ENCODE measurements at places on chromosomes 1 and 21. TPM values are rescaled to one million over a fixed set of nuclear protein-coding genes. Genes with fewer than 3 reads are reported as not detected.

- no peaks in the 10 kb centered on the region for H3K27me3 ChIP-seq
- no peak overlapping the region for H3K4me3 ChIP-seq
- no peak overlapping the region for H3K27ac ChIP-seq
- H3K36me3 ChIP-seq: no peaks in the 10 kb centered on the region
Observed at GRCh38 chr1:192126030-192126619, 32.1 kb upstream of the RGS18 start.

GRCh38 chr1:47751996-47752451, 245.2 kb downstream of the TRABD2B start:
- H3K4me3 ChIP-seq: no peak overlapping the region
- H3K27ac ChIP-seq: no peak overlapping the region
- H3K4me1 ChIP-seq: peaks cover 5% of the 10 kb centered on the region
- no peaks in the 10 kb centered on the region for H3K27me3 ChIP-seq

DNA sequence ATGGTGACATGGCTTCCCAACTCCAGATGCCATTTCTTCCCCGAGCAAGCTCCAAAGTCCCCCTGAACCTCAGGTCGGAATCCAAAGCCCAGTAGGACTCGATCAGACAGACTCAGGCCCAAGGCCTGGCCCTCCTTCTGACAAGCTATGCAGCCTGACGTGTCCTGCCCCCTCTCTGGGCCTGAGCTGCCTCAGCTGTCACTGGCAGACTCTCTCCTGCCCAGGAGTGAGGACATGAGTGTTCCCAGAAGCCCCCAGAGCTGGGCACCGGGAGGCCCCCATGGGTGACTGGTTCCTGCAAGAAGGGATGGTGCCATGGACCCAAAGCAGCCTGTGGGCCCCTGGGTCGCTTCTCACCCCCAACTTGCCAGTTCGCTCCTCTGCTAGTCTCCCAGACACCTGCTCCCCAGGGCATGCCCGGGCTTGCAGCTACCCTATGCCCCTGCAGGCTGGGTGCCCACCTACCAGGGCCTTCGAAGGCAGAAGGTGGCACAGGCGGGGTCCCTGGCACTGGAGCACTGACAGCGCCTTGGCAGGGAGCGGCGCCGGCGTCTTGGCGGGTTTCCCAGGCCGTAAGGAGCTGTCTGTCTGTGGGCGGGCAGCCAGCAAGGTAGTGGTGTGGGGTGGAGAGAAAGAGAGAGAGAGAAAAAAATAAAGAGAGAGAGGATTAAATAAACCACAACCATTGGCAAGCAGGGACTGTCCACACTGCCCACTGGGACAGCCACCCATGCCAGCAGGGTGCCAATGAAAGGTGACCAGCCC, 2.3 kb downstream of the EDN2 start:
- H3K36me3 ChIP-seq: no peaks in the 10 kb centered on the region
- peak; percentile 66 for DNase-seq
- no peak overlapping the region for H3K27ac ChIP-seq
- H3K4me1 ChIP-seq: peaks cover 20% of the 10 kb centered on the region
- H3K4me3 ChIP-seq: no peak overlapping the region
- H3K27me3 ChIP-seq: no peaks in the 10 kb centered on the region

DNA sequence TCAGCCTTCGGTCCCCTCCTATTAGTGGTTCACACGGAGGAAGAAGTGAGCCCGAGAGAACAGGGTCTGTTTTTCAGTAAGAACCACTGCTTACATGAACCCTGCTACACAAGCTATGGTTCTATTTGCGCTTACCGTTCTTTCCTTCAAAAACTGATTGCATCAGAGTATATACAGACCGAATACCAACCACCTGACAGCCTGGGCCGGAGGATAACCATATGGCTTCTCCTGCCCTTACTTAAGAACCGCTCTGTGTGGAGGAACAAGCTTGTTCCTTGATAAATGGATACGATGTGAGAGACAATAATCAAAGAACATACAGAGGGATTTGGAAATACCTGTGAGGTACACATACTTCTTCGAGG, 1.1 kb upstream of the KCNT2 start:
- H3K27me3 ChIP-seq: no peaks in the 10 kb centered on the region
- no peak for DNase-seq
- H3K36me3 ChIP-seq: no peaks in the 10 kb centered on the region
- no peak overlapping the region for H3K4me3 ChIP-seq

- H3K27me3 ChIP-seq: peaks cover 7% of the 10 kb centered on the region
- H3K36me3 ChIP-seq: peaks cover 11% of the 10 kb centered on the region
- H3K4me1 ChIP-seq: peaks cover 5% of the 10 kb centered on the region
- DNase-seq: peak; percentile 32
Observed at GRCh38 chr1:241518476-241519307, 863 bp downstream of the FH start.

- peak overlapping the region; percentile 92 for H3K27ac ChIP-seq
- H3K27me3 ChIP-seq: no peaks in the 10 kb centered on the region
- DNase-seq: no peak
- H3K4me1 ChIP-seq: peaks cover 15% of the 10 kb centered on the region
Observed at GRCh38 chr1:156508955-156509234, 8.3 kb upstream of the MEF2D start.

DNA sequence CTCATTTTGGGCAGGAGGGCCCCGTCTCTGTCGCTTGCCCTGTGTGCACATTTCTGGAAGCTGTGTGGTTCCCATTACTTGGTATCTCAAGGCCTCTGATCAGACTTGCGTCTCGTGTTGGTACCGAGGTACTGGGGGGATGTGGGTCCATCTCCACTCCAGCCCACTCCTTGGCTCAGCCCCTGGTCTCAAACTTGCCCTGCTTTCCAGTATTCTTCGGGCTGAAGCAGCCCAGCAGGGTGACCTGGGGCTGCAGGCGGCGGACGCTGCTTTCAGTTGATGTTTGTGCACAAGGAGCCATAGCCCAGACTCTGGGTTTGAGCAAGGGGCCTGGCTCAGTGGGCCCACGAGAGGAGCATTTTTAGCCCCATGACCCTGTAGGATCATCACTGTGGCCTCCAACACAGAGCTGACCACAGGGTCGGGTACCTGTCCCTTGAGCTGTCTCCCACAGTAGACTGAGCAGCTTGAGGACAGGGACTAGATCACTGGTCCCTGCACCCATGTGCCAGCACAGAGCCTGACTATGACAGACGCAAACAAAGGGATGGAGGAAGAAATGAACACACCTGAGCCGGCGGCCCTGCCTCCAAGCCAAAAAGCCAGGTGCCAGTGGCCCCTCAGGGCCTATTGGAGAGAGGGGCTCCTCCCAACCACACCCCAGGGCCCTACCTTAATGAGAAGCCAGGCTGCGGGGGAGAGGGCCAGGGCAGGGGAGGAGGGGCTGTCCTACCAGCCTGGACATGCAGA, 46.8 kb downstream of the CHD5 start:
- no peaks in the 10 kb centered on the region for H3K4me1 ChIP-seq
- no peaks in the 10 kb centered on the region for H3K27me3 ChIP-seq
- no peaks in the 10 kb centered on the region for H3K36me3 ChIP-seq
- H3K27ac ChIP-seq: no peak overlapping the region
- DNase-seq: no peak

DNA sequence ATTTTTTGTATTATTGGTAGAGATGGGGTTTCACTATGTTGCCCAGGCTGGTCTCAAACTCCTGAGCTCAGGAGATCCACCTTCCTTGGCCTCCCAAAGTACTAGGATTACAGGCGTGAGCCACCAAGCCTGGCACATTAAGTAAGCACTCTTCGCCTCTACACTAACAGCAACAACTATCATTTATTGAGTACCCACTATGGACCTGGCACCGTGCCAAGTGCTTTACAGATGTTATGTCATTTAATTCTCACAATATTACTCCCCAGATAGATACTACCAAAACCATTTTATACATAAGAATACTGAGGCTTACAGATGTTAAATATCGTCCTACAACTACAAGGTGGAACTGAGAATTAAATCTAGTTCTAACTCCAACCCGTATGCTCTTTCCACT, 50.1 kb downstream of the TUT4 start:
- H3K27me3 ChIP-seq: no peaks in the 10 kb centered on the region
- DNase-seq: peak; percentile 9
- no peak overlapping the region for H3K27ac ChIP-seq
- H3K4me3 ChIP-seq: no peak overlapping the region
- no peaks in the 10 kb centered on the region for H3K4me1 ChIP-seq
- H3K36me3 ChIP-seq: peaks cover 5% of the 10 kb centered on the region

- no peaks in the 10 kb centered on the region for H3K27me3 ChIP-seq
- H3K4me3 ChIP-seq: no peak overlapping the region
- peak; percentile 65 for DNase-seq
- no peaks in the 10 kb centered on the region for H3K36me3 ChIP-seq
- peaks cover 16% of the 10 kb centered on the region for H3K4me1 ChIP-seq
- peak overlapping the region; percentile 97 for H3K27ac ChIP-seq
Observed at GRCh38 chr1:155049651-155050559, 1.2 kb upstream of the ADAM15 start.

DNA sequence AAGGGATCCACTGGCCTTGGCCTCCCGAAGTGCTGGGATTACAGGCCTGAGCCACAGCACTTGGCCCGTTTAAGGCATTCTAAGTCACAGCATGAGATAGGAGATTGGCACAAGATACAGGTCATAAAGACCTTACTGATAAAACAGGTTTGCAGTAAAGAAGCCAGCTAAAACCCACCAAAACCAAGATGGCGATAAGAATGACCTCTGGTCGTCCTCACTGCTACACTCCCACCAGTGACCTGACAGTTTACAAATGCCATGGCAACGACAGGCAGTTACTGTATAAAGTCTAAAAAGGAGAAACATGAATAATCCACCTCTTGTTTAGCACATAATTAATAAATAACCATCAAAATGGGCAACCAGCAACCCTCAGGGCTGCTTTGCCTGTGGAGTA, 33.3 kb upstream of the RCC2 start:
- no peaks in the 10 kb centered on the region for H3K4me1 ChIP-seq
- no peak overlapping the region for H3K27ac ChIP-seq
- H3K27me3 ChIP-seq: no peaks in the 10 kb centered on the region
- no peaks in the 10 kb centered on the region for H3K36me3 ChIP-seq
- H3K4me3 ChIP-seq: no peak overlapping the region

DNA sequence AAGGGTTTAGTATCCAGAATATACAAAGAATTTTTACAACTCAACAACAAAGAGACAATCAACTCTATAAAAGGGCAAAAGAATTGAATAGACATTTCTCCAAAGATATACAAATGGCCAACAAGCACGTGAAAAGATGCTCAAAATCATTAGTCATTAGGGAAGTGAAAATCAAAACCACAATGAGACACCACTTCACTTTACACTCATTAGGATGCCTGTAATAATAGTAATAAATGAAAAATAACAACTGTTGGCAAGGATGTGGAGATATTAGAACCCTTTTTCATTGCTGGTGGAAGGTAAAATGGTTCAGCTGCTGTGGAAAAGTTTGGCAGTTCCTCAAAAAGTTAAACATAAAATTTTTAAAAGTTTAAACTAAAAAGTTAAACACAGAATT, 7.0 kb upstream of the ABCD3 start:
- H3K4me3 ChIP-seq: no peak overlapping the region
- no peak overlapping the region for H3K27ac ChIP-seq
- DNase-seq: peak; percentile 53
- peaks cover 3% of the 10 kb centered on the region for H3K4me1 ChIP-seq

DNA sequence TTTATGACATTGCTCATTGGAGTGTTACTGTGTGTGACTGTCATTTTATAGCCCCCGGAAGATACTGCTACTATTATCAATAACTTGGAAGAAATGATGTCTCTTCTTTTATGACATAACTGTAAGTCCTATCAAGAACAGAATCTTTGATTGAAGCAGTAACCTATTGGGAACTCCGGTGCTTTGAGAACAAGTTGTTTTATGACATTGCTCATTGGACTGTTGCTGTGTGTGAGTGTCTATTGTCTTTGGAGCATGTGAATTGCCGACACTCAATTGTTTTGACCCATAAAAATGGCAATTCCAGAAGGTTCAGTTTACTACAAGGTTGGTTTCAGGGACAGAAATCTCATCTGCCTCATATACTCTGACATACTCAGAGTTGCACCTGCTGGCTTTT, 8.0 kb downstream of the KCNK1 start:
- H3K4me1 ChIP-seq: no peaks in the 10 kb centered on the region
- no peaks in the 10 kb centered on the region for H3K27me3 ChIP-seq
- H3K36me3 ChIP-seq: no peaks in the 10 kb centered on the region
- H3K4me3 ChIP-seq: no peak overlapping the region

GRCh38 chr1:84803604-84804003, 89.4 kb downstream of the LPAR3 start:
- no peak overlapping the region for H3K4me3 ChIP-seq
- no peaks in the 10 kb centered on the region for H3K4me1 ChIP-seq
- H3K27ac ChIP-seq: no peak overlapping the region
- no peaks in the 10 kb centered on the region for H3K36me3 ChIP-seq

- no peaks in the 10 kb centered on the region for H3K36me3 ChIP-seq
- no peak overlapping the region for H3K4me3 ChIP-seq
- H3K4me1 ChIP-seq: no peaks in the 10 kb centered on the region
- no peaks in the 10 kb centered on the region for H3K27me3 ChIP-seq
- no peak overlapping the region for H3K27ac ChIP-seq
- no peak for DNase-seq
Observed at GRCh38 chr1:96338622-96339021, 383.0 kb upstream of the PTBP2 start.

- DNase-seq: no peak
- H3K27ac ChIP-seq: no peak overlapping the region
- no peaks in the 10 kb centered on the region for H3K27me3 ChIP-seq
- no peaks in the 10 kb centered on the region for H3K36me3 ChIP-seq
Observed at GRCh38 chr1:182716740-182717720, 32.6 kb upstream of the RGS8 start.

- no peak for DNase-seq
- no peak overlapping the region for H3K27ac ChIP-seq
- peaks cover 33% of the 10 kb centered on the region for H3K36me3 ChIP-seq
- peaks cover 7% of the 10 kb centered on the region for H3K4me1 ChIP-seq
- H3K27me3 ChIP-seq: no peaks in the 10 kb centered on the region
Observed at GRCh38 chr1:147620543-147620942, 49.8 kb downstream of the ACP6 start.

DNA sequence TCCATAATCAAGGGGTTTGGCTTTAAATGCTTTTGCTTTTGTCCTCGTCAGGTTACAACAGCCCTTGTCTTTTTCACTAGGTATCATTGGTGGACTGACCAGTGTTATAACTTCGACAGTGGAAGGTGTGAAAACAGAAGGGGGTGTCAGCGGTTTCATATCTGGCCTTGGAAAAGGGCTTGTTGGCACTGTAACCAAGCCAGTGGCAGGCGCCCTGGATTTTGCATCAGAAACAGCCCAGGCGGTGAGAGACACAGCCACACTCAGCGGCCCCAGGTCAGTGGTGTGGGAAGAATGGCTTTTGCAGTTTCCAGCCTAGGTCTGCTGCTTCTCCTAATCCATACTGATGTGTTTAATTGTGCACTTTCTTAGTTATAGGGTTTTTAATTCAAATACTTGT, 157.9 kb downstream of the DHRS3 start:
- DNase-seq: no peak

The SYCP1 gene
- not detected for total RNA-seq

The SSBP3 gene
- 35.4 TPM for total RNA-seq

The VWA1 gene
- 94.3 TPM for total RNA-seq

The SPAG17 gene
- total RNA-seq: 40.0 TPM

The CDA gene
- 0.40 TPM for total RNA-seq

The OR2G6 gene
- total RNA-seq: not detected

The RAP1GAP gene
- 14.6 TPM for total RNA-seq

The TMEM52 gene
- not detected for total RNA-seq

The ZNF695 gene
- 1.4 TPM for total RNA-seq

The BMP8A gene
- 0.68 TPM for total RNA-seq

The SLC50A1 gene
- total RNA-seq: 60.3 TPM

The OR2T11 gene
- total RNA-seq: not detected

The C1orf210 gene
- 24.7 TPM for total RNA-seq
